Substantia nigra (tissue), 51 donors: ENCODE measurements at places on chromosomes 1 and 21.

GRCh38 chr1:10070206-10070605, 37.4 kb downstream of the UBE4B start:
- DNase-seq = no peak

DNA sequence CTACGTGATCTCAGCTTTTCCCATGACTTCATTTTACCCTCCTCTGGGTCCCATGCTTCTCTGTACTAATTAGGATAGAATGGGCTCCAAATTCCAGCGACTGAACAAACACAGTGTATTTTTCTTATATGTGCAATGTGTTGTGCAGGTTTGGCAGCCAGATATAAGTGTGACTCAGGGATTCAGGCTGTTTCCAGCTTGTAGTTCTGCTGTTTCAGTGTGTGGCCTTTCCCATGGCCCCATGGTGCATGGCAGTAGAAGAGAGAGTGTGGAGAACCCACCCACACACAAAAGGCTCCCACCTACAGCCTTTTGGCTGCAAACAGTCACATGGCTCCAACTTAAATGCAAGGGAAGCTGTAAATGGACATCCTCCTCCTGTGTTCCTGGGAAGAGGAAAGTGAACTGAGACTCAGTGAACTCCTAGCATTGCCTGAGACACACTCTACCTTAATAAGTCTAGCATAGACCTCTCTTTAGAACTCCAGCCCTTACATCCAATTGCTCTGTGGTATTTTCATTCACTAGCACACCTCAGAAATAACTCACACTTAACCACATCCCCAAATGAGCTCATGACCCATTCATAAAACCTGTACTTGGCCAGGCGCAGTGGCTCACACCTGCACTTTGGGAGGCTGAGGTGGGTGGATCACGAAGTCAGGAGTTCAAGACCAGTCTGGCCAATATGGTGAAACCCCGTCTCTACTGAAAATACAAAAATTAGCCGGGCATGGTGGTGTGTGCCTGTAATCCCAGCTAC, 58.7 kb downstream of the KIAA0040 start:
- DNase-seq = no peak

DNA sequence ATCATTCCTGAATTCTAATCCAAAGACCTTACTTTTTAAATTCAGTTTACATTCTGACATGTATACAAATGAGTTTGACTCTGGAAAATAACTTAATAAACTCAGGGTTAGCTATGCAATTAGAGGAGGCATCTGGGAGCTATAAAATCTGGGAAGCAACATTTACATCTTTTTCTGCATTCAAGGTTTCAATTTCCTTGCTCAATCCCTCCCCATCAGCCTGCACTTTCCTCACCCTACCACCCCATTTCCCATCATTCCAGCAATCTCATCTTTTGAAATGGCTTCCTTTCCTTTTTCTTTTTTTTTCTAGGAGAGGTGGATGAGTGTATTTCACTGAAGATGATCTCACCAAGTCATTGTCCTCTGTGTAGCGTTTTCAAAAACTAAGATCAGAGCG, 65.3 kb upstream of the BEND5 start:
- DNase-seq = no peak

DNA sequence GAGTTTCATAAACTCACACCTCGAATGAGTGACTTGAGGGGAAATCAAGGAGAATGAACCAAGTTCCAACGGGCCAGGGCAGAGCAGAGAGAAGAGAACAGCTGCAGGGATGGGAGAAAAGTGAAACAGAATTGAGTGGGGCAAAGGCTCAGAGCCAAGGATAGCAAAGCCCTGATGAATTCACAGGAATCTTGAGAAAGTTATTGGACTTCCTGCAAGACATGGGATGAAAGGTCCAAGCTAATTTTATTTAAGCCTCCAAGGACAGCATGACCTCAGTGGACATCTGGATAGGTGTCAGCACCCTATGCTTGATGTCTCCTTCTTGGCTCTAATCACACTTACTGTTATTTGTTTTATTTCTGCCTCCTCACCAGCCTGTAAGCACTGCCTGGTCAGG, 43.0 kb upstream of the RAVER2 start:
- DNase-seq = no peak

DNA sequence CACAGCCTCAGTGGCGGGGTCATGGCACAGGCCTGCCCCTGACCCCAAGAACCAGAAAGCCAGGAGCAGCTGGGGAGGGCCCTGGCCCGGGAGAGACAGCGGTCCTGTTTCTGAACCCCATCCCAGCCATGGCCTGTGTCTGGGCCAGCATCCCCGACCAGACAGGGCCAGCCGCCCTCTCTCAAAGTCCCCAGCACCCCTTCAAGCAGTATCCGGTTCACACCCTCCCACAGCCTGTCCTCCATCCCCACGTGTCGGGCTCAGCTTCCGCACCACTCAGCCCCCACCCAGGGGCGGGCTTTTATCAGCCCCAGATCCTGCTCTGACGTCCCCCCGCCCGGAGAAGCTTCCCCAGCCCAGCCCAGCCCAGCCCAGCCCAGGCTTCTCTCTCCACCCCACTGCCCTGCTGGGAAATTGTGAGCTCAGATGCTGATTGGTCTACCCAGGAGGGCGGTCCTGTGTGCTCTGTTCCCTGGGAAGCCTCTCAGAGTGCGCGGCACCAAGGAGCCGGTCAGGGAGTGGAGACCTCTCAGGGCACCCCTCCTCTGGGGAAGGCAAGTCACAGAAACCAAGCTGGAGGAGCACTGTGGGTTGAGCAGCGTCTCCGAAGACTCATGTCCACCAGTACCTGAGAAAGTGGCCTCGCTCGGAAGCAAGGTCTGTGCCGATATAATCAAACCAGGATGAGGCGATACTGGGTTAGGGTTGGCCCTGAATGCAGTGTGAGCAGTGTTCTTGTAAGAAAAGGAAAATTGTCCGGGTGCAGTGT, 4.7 kb upstream of the FAAP20 start:
- DNase-seq = peak; percentile 8

GRCh38 chr1:74513411-74514300, 1.2 kb upstream of the LRRC53 start:
- no peak for DNase-seq

- peak; percentile 26 for DNase-seq
These were observed 622.4 kb upstream of the PKN2 start for GRCh38 chr1:88061492-88062177.

- DNase-seq = no peak
These were observed 2.6 kb downstream of the RSPH1 start for GRCh38 chr21:42493109-42494060.

DNA sequence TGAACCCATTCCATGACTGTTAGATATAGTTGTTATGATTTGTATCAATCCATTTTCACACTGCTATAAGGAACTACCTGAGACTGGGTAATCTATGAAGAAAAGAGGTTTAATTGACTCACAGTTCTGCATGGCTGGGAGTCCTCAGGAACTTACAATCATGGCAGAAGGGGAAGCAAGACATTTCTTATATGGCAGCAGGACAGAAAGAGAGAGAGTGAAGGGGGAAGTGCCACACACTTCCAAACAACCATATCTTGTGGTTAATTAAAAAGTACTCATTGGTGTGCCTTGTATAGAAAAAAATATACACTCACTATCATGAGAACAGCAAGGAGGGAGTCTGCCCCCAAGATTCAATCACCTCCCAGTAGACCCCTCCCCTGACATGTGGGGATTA, 137.6 kb upstream of the NBPF11 start:
- DNase-seq = no peak

DNA sequence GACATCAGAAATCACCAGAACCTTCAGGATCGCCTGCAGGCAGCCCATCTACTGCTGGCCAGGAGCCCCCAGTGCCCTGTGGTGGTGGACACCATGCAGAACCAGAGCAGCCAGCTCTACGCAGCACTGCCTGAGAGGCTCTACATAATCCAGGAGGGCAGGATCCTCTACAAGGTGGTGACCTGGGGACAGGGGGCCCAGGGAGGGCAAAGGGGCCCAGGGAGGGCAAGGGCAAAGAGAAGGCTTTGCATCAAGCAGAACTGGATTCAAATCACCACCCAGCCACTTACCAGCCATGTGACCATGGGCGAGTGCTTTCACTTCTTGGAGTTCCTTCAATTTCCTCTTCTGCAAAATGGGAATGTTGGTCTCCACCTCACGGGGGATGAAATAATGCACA, 12.1 kb downstream of the DIO1 start:
- DNase-seq = no peak

- DNase-seq = no peak
These were observed at the start of gene MCM3AP for GRCh38 chr21:46285206-46285661. Gene MCM3AP (minus strand): TSS chr21:46285611. CDS start chr21:46285286, 325 bp downstream.

DNA sequence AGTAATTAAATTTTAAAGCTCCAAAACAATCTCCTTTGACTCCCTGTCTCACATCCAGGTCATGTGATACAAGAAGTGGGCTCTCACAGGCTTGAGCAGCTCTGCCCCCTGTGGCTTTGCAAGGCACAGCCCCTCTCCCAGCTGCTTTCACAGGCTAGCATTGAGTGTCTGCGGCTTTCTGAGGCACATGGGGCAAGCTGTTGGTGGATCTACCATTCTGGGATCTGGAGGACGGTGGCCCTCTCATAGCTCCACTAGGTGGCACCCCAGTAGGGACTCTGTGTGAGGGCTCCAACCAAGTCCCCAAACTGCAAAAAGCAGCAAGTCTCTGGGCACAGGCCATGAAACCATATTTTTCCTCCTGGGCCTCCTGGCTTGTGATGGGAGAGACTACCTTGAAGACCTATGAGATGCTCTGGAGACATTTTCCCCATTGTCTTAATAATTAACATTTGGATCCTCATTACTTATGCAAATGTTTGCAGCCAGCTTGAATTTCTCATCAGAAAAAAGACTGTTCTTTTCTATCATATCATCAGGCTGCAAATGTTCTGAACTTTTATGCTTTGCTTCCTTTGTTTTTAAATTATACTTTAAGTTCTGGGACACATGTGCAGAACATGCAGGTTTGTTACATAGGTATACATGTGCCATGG, 554.1 kb upstream of the OLFM3 start:
- no peak for DNase-seq

- DNase-seq = no peak
These were observed 32.8 kb downstream of the COQ8A start for GRCh38 chr1:226972931-226973330.

- no peak for DNase-seq
These were observed 38.2 kb upstream of the PKP1 start for GRCh38 chr1:201245082-201245481.

DNA sequence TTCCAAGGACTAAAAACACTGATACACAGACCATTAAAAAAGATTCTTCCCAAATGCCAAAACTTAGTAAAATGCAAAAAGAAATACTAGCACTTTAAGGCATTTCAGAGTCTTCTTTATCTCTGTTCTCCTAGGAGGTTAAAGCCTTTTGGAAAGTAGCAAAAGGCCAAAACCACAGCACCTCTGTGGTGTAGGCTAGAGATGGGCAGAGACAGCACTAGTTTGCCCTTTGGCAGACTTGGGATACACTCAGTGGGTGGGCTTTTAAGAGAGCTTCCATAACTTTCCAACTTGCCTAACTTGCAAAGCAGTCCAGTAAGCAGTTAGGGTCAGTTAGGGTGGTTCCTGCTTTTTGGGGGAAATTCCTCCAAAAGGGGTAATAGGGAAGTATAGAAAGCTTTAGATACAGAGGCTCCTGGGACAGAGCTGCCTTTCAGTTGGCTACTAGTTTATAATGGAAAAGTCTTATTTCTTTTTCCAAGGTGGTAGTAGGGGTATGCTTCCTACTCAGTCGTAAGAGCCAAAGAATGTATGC, 17.9 kb upstream of the PTCH2 start:
- DNase-seq = no peak

DNA sequence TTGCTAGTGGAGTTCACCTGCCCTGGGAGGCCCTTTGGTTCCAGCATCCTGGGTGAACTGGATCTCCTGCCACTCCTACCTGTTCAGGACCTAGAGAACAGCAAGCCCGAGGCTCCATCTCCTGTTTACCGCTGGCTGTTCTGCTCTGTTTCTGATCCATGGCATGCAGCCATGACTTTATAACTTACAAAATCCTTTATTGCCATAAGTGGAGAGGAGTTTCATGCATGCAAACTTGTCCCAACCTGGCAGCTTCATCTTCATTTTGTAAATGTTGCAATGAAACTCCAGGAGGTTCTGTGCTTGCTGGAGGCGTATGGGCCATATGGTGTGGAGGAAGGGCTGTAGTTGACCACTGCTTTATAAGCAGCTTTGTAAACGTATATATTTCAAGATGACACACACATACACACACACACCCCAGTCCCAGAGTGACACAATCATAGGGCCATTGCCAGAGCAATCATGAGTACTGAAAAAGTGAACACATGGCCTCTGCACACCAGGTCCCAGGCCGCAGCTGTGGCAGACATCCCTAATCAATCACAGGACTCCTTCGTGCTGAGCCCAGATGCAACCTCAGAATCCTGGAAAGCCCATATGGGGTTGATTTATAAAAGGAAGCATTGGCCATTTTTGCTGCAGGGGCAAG, 69.0 kb downstream of the UBIAD1 start:
- DNase-seq = no peak

- no peak for DNase-seq
These were observed 1125.3 kb upstream of the ADGRL2 start for GRCh38 chr1:80675454-80675853.

DNA sequence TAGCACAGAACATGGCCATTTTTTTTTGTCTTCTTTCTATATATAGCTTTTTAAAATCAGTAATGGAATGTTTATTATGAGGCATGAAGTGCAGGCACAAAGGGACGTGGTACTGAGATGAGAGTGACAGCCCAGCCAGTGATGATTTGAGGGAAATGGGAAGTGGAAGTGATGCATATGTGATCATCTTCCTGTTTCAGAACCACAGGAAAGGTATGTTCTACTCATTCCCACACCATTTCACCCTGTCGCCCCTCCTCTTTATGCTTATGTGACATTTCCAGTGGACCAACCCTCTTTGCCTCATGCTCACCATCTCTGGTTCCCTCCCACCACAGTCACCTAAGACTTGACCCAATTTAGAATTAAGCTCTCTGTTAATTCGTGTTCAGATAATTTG, 24.3 kb downstream of the PTGS2 start:
- no peak for DNase-seq

DNA sequence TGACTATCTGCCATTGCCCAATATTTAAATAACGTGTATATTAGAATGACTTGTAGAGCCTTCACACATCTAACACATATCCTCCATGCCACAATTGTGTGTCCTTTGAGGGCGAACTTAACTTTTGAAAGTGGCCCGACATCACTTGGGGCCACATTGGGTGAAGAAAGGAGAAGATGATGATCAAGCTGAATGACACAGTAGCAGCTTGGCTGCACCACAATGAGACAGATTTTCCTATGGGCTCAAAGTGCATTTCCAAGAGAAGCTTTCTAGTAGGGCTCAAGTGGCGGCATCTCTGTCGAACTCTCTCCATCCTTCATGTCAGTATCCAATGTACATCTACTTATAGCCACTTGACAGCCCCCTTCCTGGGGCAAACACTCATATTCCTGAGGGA, 3.7 kb upstream of the BGLAP start:
- no peak for DNase-seq

DNA sequence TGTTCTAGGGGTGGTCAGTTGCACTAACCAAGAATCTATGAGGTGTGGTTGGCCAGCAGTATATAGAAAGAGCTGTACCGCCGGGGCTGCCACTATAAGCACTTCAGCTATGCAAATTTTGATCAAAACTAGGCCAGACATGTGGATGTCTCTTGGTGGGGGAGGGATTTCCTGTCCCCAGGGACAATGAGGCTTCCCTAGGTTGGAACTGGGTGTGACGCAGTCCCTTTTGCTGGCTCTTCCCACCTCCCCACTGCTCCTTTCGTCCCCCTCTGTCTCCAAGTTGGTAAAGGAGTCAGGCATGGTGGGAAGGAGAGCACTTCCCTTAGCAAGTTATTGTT, 13.6 kb downstream of the SDCCAG8 start:
- DNase-seq = no peak
